SHP77 (cell line): ENCODE measurements at places on chromosomes 7 and 10.

- DNase-seq, result no peak
Measured at GRCh38 chr10:33927347-33927746, 592.9 kb upstream of the NRP1 start.

- no peak for DNase-seq
Measured at GRCh38 chr7:109354000-109354399, 784.3 kb downstream of the DNAJB9 start.

GRCh38 chr10:15725603-15726002, 5.9 kb upstream of the ITGA8 start:
- DNase-seq, result peak; percentile 7

- no peak for DNase-seq
Measured at GRCh38 chr7:2662273-2663120, 25.5 kb upstream of the AMZ1 start.

DNA sequence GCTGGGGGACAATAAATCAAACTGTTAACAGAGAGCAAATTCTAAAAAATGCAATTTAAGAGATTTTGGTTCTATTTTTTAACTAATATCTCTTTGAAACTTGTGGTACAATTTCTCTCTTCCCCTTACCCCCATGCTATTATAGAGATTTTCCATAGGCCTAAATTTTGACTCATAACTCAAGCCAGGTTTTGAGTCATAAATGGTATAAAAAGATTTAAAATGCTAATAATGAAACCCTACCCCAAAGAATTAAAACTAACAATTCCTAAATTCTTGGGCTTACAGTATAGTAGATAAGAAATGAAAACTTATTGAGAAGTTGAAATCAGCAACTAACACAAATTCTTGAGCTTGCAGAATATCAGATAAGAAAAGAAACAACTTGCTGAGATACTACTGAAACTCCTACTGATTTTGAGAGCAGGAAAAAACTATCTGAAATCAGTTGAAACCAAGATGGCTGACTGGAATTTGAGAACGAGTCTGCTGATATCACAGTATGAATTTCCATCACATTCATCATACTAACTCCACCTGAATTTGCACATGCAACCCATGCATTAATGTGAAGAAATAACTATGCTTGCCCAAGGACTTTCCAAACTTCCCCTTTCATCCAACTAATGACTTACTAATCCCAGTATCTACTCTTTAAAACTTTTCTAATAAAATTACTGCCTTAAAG, 36.3 kb downstream of the POT1 start:
- DNase-seq, result no peak

- peak; percentile 27 for DNase-seq
Measured at GRCh38 chr7:123865517-123866117, 20.6 kb downstream of the HYAL4 start.

DNA sequence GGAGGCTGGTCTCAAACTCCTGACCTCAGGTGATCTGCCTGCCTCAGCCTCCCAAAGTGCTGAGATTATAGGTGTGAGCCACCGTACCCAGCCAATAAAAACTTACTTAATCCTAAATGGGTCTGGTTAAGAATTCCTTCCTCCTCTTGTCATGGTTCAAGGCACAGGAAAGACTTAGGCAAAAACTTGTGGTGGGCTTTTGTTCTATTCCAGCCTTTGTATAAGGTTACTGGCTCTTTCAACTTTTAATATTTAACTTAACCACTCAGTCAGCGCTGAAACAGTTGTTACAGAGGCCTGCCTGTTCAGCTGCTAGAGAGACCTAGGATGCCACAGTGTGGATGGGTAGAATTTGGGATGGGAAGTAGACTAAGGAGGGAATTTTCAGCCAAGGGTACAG, 28.1 kb upstream of the GARS1 start:
- no peak for DNase-seq

DNA sequence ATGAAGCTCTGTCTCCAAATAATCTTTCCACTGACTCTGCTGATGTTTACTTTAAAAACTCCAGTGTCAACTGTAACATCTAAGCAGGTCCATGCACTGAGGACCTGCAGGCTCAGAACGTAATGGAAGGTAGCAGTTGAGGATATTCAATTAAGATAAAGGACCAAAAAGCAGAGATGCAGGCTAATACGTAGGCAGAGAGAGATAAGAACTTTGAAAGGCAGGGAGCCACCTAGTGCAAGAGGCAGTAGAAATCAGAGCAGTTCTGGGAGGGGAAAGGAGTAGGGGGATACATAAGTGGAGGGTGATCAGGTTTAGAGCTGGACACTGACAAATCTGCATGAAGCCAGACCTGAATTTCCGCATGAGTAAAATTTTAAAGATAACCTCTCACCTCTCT, 114.5 kb upstream of the POM121L12 start:
- no peak for DNase-seq

DNA sequence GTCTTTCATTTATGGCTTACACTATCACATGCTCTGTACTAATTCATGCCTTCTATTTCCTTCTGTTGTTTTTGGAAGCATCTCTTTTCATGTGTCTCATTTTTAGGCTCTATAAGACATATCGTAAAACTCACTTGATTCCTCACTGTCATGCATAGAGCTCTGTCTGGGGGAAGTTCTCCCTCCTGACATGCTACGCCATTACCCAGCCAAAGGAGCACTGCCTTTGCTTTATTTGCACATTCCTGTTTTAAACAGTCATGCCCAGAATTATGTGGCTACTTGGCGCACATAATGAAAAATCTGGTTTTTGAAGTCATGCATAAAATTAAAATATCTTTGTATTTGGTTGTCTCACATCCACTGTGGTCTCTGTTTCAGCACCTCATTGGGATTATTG, 17.6 kb upstream of the AKR1C3 start:
- no peak for DNase-seq

- DNase-seq, result peak; percentile 46
Measured at GRCh38 chr7:150931199-150931869, 46.8 kb downstream of the KCNH2 start.

DNA sequence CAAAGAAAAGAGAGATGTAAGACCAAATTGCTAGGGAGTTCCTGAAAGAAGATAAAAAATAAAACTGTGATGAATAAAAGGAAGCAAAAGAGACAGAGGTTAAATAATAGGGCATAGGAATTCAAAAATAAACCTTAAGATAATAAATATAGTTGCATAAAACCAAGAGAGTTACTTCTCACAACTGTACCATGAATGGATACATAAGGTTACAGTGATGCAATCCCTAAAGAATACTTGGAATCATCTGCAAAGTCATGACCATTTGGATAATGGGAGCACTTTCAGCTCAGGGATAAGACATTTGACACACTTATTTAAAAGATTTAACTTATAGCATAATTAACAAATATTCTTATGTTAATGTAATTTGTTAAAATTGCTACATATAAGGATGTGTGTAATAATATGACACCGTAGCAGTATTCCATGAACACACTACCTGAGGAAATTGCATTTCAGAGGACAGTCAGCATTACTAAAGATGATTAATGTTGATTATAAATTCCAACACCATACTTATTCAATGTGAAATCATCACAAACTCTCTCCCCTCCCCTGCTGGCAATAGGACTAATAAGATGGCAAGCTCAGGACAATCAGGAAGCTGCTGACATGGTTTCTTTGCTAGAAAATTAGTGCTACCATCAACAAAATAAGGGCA, 202.1 kb upstream of the AKR1E2 start:
- no peak for DNase-seq

GRCh38 chr7:1703441-1703840, 33.4 kb downstream of the ELFN1 start:
- DNase-seq, result no peak

- no peak for DNase-seq
Measured at GRCh38 chr10:95181726-95182125, 12.3 kb upstream of the ACSM6 start.

- peak; percentile 39 for DNase-seq
Measured at GRCh38 chr10:21526860-21527597, 1.5 kb upstream of the SKIDA1 start.

DNA sequence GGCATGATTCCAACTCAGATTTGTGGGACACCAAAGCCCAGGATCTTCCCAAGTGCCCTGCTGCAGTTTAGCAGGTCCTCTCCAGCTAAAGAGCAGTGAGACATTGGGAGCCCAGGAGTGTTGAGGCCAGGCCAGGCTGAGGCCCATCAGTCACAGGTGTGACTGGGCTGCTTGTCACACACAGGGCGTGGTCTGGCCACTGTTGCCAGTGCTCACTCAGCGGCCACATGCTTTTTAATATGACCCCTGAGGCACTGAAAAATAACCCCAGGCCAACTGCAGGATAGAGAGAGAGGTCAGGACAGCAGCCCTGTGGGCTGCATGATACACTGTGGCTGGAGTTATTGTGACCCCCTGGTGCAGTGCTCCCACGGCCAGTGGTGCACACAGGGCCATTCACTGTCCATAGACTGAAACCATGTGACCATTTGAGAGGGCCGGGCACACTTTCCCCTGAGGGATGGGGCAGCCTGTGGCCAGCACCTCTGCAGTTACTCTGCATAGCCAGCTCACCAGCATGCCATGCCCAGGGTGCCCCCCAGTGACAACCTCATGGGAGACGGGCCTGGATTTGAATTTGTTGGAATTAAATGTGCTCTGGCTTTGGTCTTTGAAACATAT, 4.2 kb downstream of the GDF2 start:
- no peak for DNase-seq

DNA sequence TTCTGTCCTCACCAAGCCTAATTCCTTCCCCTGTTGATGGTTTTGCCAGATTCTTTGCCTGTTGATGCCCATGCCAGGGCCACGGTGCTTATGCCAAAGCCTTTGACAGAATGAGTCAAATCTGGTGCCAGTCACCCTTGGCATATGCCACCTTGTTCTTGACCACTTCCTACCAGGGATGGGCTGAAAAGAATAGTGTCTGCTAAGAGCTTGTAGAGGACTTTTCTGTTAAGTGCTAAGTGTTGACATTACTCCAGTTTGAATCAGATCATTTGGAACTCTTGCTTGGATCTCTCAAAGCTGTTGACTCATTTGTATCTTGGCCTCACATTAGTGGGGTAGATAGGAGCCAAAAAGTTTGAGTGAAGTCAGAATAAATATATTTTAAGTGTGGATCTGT, 661.2 kb downstream of the AUTS2 start:
- no peak for DNase-seq

GRCh38 chr7:121271916-121272315, 56.9 kb upstream of the WNT16 start:
- DNase-seq, result no peak

DNA sequence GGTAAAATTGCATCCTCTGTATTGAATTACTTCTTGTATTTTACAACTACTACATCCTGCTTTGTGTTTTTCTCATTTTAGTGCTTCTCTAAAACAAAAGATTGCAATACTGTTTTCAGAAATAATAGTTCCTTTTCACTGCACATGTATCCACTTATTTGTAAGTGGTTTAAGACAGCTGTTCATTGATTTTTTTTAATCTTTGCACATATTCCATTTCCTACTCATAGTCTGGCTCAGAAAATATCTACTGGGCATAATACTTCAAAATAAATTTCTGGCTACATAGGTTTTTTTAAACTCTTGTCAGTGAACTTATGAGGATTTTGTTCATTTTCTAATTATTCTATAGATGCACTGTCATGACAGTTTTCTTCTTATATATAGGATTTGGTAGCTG, 54.8 kb downstream of the SND1 start:
- DNase-seq, result no peak

- DNase-seq, result no peak
Measured at GRCh38 chr10:124025660-124026588, 67.5 kb downstream of the CHST15 start.

GRCh38 chr7:50317697-50318669, 13.5 kb downstream of the IKZF1 start:
- DNase-seq, result no peak

- no peak for DNase-seq
Measured at GRCh38 chr7:100588438-100588837, 2.3 kb downstream of the FBXO24 start.

DNA sequence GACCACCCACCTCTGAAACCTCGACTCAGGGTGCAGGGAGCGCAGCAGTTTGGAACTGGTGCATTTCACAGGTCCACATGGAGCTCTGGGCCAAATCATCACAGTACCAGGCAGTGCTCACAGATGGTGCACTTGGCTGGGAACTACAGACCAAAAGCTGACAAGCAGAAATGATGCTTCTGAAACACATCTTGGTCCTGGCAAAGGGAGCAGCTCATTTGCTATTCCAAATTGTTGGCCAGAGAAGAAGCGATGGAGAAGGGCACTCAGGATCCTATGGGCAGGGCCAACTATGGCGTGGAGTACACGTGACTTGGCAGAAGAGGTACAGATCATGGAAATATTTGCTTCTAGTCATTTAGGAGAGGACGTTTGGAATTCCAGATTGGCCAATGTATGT, 383.9 kb downstream of the CALN1 start:
- no peak for DNase-seq

DNA sequence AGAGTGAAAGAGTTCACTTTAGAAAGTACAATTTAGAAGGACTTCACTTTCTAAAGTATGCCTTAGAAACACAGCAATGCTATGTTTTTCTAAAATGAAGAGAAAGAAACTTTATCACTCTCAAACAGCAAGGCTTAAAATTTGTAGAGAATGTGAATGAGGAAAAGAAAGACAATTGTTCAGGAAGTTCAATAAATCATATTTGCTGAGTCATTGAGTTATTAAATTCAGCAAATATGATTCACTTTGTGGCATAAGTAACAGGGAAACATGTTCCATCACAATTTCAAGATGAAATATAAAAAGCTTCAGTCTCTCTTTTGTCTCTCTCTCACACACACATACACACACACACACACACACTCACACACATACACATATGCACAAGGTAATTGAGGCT, 187.9 kb downstream of the PCDH15 start:
- DNase-seq, result no peak

DNA sequence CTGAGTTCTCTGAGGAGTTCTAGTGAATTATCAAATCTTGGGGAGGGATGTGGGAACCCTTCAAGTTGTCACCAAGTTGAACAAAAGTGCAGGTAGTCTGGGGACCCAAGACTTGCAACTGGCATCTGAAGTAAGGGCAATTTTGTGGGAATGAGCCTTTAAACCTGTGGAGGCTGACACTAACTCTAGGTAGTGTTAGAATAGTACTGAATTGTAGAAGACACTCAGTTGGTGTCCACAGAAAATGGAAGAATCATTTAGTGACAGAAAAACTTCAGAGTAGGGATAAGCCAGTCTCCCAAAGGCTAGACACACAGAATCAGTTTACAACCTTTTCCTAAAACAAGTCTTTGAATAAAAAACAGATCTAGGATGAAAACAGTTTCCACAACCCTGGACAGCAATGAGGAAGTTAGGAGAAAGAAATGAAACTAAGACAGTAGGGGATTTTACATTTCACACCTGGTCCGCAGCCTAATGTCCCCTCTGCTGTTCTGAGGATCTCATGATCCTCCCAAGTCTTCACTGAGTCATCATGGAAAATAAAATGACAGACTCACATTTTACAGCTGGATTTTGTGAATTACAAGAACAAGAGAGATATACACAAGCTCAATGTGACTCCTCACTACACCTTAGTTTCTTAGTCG, 23.0 kb upstream of the ING3 start:
- DNase-seq, result no peak

GRCh38 chr10:28837613-28838390, 160.5 kb downstream of the BAMBI start:
- no peak for DNase-seq

DNA sequence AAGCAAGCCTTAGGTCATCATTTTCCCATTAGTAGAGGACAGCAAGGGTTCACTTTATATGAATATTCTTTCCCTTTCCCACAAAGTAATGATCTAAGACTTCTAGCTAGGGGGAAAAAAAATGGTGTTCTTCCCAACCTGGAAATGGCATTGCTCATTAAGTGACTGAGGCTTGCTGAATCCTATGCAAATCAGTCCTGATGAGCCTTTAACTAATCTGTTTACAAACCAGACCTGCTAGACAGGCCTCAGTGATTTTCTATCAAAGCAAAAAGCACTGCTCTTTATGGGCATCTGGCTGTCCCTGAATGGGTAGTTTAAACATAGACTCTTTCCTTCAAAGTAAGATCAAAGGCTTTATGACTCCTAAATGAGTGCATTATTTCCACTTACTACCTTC, 146.3 kb downstream of the HIBADH start:
- no peak for DNase-seq
